Fibroblast of skin of right quadriceps (primary cell): ENCODE measurements at places on chromosomes 2 and 18.

GRCh38 chr2:171412571-171413175 lies 21.1 kb downstream of the METTL8 start:
- no peak for DNase-seq

GRCh38 chr2:37400041-37400440 lies 55.6 kb downstream of the QPCT start:
- no peak for DNase-seq

GRCh38 chr2:100113990-100114433 lies 28.4 kb downstream of the AFF3 start:
- no peak for DNase-seq

GRCh38 chr2:190817082-190817481 lies 63.5 kb upstream of the GLS start:
- DNase-seq, result no peak

DNA sequence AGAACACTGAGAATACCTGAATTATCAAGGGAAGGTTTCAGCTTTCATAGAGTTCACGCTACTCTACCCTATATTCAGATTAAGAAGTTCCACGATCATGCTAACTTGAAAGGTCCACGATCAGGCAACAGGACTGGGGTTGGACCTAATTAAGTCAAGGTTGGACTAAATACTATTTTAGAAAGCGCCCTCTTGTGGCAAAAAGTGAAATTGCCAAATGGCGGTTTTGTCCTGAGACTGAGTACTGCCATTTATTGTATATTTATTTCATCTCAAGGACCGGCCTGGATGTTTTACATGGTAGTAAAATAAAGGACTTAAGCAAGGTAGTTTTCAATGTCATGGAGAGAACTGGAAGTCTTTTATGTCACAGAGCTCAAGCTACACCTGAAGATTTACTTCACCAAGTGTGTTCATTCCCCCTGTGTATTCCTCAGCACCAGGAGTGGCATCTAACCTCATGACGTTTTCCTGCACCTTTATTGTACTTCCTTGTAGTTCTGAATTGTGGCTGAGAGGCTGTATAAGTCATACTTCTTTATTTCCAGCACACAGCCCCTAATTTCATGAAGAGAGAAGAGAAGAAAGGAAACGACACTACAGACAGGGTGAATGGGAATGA lies 56.8 kb downstream of the SRD5A2 start:
- peak; percentile 54 for DNase-seq
